ENCODE measurements at places on chromosomes 11 and 22.

GRCh38 chr22:38696606-38697424 lies 3.9 kb downstream of the JOSD1 start:
- DNase-seq = no peak

DNA sequence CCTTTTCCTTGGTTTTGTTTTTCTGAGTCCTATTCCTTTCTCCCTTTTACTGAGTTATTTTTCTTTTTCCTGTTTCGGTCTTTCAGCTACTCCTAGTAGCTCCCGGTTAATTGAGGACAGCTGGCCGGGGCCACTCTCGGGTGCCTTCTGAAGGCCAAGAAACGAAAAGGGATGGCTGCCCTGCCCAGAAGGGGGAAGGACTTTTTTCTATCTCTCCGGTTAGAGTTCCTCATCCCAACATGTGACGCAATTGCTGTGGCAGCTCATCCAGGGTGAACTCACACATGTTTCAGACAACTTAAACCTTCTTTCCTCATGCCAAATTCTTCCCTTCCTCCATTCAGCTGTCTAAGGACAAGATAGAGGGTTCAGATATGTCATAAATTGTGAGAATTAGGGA lies 83.6 kb downstream of the PIWIL4 start:
- DNase-seq = no peak

- no peak for DNase-seq
Measured at GRCh38 chr11:44858796-44859527, 91.7 kb downstream of the TP53I11 start.

DNA sequence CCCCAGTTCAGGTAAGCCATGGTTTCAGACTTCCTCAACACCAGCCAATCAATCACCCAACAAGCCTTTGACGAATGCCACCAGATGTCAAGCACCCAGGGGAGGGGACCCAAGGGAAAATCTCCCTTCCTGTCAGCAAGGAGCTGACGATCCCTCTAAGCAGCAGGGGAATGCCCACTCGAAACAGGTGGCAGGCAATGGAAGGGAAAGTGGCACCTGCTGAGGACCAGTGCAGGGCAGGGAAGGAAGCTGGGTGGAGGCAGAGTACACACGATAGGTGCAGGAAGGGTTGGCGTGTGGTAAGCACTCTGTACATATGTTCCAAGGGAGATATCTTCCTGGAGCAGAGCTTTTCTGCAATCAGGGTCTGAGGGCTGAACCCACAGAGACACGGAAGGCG lies 11.7 kb upstream of the CREB3L1 start:
- no peak for DNase-seq

DNA sequence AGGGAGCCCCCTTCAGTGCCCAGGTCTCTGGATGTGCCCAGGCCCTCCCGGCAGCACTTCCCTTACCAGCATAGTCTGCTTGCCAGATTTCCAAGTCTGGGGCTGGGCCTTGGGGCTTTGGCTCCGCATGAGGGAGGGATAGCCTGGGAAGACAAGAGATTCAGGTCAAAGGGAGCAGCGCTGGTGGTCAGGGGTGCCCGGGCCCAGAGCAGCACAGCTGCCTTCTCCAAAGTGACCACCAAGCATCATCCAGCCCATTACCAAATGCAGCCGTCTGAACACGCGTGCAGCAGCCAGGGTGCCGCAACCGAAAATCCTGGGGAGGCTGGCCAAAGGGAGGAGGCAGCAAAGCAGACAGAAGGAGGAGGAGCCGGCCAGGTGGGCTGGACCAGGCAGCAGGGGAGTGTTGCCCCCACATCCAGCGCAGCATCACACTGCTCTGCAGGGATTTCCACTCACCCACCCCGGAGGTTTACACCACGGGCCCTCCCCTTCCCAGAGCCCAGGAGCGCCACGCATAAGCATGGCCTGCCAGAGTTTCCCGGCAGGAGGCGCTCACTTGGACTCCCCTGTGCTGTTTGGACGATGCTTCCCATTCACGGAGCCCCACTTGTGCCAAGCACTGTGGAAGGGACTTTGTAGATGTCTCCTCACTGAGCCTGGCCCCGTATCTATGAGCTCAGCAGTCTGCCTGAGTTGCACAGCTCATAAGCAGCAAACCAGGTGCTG lies 22.5 kb downstream of the TRIM29 start:
- DNase-seq = no peak

DNA sequence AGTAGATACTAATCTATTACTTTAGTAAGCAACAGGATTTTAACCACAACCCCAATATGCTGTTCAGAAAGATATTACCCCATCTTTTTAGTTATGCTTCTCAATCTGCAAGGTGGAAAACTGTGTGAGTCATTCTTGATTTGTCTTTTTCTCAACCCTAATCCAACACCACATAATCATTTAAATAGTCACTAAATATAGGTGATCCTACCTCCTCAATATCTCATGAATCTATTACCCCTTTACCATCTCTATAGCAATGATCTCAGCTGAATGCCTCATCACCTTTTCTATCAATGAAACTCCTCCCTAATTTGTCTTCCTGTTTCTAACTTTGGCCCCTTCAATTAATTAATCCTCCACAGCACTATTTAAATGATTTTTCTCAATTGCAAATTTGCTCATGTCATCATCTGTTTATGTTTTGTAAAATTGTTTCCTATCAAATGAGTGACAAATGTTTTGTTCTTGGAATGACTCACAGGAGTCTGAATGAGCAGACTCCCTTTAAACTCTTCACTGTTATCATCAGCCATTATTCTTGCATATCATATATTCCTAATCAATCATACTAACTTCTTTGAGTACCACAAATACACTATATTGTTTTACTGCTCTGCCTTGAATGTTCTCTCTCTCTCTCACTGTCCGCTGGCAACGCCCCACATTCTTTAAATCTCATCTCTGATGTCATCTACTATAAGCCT lies 26.1 kb downstream of the SNX19 start:
- DNase-seq = no peak

GRCh38 chr11:44582641-44583352 lies 17.3 kb downstream of the CD82 start:
- no peak for DNase-seq

GRCh38 chr11:110463153-110463552 lies 33.4 kb downstream of the FDX1 start:
- no peak for DNase-seq

DNA sequence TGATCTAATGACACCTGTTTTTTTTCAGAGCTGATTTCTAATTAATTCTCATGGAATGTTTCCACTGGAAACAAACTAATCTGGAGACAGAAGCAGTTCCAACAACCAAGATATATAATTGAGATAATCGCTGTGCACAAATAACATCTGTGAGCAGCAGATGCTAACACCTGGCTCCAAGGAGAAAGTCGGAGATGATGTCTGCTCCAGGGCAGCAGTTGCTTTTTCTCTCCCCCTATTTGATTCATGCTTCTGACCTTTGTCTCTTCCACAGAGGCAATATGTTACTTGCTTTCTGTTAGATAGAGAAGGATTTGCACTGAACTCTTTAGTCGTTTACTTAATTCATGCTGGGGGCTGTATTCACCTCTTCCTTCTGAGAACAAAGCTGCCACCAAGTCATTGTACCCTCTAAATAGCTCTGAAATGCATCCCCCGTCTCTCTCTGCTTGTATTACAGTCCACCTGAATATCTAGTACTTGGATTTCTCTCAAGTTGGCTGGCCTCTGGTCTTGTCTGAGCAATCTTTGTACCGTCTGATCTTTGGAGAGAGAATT lies 187.4 kb downstream of the MYO18B start:
- no peak for DNase-seq

- DNase-seq = no peak
Measured at GRCh38 chr11:28536504-28537267, 428.5 kb downstream of the METTL15 start.

DNA sequence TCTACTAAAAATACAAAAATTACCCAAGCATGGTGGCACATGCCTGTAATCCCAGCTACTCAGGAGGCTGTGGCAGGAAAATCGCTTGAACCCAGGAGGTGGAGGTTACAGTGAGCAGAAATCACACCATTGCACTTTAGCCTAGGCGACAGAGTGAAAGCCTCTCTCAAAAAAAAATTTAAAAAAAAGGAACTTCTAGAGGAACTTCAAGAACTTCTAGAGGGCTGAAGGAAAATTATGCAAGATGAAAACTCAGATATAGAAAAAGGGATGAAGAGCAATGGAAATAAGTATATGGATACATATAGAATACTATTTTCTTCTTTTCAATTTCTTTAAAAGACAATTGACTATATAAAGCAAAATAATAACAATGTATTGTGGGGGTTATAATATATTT lies 51.2 kb upstream of the PRR5 start:
- DNase-seq = no peak

DNA sequence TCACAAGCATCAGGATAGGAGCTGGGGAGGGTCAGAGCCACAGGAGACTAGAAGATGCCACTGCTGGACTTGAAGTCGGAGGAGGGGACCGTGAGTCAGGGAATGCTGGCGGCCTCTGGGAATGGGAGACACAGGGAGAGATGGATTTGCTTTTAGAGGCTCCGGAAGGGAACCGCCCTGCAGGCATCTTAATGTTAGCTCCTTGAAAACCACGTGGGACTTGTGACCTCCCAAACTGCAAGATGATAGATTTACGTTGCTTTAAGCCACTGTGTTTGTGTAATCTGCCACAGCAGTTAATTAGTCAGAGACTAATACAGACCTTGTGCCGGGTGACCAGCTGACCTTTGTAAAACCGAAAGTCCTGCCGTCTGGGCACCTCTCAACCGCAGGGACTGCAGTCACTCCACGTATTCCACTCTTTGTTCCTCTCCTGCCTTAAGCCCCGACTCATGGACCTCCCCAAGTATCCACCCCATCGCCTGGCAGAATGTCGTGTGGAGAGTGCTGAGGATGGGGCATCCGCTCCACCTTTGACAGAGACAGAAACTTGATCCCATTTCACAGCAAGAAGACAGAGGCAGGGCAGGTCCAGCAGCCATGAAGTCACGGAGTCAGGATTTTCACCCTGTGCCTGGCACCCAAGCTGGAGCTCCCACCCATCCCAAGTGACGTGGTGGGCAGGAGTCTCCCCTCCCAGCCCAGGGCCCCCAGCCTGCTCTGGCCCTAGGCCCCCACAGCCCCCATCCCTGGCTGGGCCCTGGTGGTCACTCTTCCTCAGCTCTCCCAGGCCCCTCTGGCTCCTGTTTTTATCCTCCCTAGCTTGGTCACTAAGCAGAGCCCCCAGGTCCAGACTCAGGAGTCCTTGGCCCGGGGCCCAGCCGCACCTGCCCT lies 19.4 kb upstream of the CTSD start:
- no peak for DNase-seq

GRCh38 chr11:78808923-78809322 lies 234.3 kb upstream of the NARS2 start:
- no peak for DNase-seq

DNA sequence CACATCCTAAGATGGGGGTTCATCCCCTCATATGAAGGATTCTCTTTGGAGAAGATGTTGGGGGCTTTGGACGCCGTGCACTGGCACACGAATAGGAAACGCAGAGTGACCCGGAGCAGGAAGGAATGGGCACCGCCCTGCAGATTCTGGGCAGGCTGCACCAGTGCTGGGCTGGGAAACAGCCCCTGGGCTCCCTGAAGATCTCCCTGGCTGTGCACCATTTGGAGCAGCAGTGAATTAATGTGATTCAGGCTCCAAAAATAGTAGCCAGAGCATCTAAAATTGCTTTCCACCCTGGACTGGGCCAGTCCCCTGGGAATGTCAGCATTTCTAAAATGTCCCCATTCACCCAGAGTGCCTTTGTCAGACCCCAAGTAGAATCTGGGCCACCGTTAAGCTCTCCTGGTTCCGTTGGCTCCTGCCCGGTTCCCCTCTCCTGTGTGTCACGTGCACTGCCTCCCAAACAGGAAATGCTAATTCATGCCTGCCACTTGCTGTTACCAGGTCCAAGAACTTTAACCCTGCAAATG lies 18.6 kb downstream of the IRAG1 start:
- no peak for DNase-seq
